RWPE2 (cell line): ENCODE measurements at places on chromosomes 5 and 9.

GRCh38 chr5:10420932-10421331 lies 20.7 kb upstream of the ROPN1L start:
- no peak for DNase-seq

DNA sequence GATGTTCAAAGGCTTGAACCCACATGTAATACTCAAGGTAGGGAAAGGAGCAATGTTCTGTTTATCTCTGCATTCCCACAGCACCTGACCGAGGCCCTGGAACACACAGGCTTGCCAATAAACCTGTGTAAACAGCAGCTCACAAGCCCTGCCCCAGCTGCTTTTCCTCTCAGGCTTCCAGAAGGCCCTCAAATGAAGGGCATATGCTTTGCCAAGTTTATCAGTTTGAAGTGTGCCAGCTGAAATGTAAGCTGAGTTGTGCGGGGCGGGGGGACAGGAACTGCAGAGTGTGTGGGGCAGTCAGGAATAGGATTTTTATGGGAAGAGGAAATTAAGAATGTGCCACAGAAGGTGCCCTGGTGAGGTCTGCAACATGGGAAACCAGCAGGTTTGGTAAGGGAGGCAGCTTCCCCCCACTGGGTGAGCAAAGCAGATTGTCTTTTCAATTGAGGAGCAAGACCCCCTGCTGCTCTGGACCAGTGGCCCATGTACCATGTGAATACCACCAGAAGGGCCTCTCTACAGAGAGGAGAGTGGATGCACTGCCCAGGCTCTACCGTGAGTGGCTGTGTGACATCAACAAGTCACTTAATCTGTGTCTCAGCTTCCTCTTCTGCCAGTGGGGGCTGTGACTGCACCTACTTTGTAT lies 194.8 kb downstream of the SPOCK1 start:
- no peak for DNase-seq

DNA sequence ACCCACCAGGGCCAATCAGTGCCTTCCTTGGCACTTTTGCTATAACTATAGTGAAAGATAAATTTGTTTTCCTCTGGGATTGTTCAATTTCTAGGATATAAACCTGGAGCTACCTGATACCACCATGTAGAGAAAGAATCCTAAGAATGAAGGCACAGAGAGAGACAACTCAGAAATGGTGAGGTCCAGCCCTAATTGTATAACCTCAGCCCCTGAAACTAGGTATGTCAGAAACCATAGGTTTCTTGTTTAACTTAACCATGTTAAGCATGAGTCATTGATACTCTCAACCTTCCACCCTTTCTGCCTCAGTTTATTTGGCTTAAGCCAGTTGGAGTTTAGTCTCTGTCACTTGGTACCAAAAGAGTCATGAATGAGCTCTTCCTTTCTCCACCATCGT lies 4.6 kb upstream of the SPZ1 start:
- no peak for DNase-seq

DNA sequence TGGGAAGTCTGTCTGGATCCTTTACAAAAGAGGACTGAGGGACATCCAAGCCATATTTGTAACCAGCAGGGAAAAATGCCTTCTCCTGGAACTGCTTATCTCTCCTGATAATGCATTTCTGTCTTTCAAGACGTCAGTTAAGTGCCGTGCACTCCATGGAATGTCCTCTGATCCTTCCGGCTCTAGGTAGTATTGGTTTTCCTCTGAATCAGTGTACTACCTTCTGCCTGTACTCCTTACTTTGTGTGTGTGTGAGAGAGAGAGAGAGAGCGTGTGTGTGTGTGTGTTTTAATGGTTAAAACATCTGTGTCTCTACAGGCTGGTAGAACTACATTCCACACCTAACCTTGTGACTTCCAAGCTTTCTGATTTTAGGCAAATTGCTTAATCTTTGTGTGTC lies 89.9 kb downstream of the PIP5K1B start:
- DNase-seq = no peak

GRCh38 chr5:113047234-113047633 lies 70.6 kb downstream of the DCP2 start:
- DNase-seq = no peak

GRCh38 chr5:27906481-27906880 lies 868.1 kb upstream of the CDH9 start:
- DNase-seq = no peak

DNA sequence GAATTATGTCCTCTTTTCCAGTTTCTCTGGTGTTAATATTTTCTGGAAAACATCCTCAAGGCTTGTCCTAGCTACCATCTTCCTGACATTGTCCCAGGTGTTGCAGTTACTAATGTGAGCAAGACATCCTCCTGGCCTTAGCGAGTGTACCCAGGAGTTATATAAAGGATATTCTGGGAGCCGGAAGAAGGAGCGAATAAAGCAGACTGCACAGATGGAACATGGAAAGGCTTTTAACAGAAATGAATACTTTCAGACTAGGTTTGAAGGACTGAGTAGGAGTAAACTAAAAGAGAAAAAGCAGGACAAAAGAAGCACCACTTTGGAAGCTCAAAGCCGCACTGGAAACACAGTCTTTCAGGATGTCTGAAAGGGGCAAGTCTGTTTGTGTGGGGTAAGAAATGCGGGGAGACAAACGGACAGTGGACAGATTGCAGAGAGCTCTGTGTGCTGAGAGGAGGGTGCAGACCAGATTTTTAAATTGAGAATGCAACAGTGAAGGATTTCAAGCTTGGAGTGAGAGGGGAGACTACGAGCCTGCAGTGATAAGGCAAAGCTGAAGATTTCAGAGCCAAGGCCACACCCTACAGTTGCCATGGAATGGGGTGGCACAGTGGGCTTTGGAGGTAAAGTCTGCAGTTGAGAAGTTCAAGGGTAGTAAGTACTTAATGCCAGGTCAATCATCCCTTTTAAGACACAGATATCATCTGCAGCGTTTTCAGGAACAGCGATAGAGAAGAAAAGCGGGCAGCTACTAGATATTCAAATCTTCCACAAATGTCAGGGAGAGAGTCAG lies 94.1 kb upstream of the TAF11L2 start:
- no peak for DNase-seq

- DNase-seq = no peak
Measured at GRCh38 chr5:24525414-24525813, 119.4 kb downstream of the CDH10 start.

DNA sequence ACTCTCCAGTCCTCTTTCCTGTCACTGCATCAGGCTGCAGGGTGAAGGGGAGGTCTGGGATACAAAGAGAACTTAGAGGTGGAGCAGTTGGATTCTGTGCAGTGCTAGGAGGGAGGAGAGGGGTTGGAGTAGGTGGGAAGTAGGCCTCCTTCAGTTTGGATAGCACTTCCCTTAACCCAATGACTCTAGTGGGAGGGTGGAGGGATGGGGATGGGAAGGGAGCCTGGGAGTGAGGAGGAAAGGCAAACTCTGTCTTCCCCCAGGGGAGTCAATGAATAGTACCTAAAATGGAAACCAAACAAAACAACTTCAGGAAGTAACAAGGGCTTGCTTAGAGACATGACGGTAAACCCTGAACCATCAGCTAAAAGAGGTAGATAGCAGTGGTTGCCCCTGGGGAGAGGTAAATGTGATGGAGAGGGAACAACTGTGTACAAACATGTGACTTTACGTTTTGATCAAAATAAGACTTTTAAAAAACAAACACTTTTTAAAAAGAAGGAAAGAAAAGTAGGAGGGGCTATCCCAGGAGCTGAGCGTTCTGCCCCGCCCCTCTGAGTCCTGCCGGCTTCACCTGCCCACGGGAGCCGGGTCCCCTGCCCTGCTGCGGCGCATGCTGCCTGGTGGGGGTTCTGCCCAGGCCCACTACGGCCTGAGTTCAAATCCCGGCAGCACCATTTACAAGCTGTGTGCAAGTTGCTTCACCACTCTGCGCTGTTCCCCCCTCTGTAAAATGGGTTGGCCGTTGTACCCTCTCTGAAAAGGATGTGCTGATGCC lies 30.9 kb downstream of the GSN start:
- DNase-seq = no peak

GRCh38 chr5:41863871-41864486 lies 6.2 kb downstream of the OXCT1 start:
- no peak for DNase-seq

- DNase-seq = no peak
Measured at GRCh38 chr9:677461-678097, 163.9 kb upstream of the DMRT1 start.

DNA sequence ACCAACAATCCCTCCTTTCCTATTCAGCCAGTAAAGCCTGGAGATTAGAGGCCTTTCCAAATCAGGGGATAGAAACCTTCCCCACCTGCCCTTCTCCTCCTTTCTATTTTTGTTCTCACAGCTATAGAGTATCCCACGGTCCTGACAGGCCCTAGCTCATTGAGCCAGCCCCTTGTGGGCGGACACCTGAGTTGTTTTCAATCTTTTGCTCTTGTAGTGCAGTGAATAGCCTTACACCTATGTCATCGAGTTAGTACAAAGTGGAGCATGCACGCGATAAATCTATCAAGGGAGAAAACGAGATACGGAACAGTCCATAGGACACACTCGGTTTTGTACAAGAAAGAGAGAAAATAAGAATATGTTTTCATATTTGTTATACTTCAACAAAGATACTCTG lies 77.2 kb downstream of the TSPAN17 start:
- no peak for DNase-seq

- DNase-seq = no peak
Measured at GRCh38 chr5:6822068-6822467, 108.8 kb downstream of the TENT4A start.

- peak; percentile 44 for DNase-seq
Measured at GRCh38 chr9:135588371-135588770, 26.8 kb downstream of the PAEP start.

GRCh38 chr9:14869671-14870070 lies 40.6 kb downstream of the FREM1 start:
- DNase-seq = no peak

- DNase-seq = no peak
Measured at GRCh38 chr5:164127527-164127926, 622.1 kb downstream of the MAT2B start.

GRCh38 chr9:133276923-133277322 lies 1.9 kb upstream of the ABO start:
- DNase-seq = no peak

GRCh38 chr5:68953875-68954617 lies 139.8 kb upstream of the SLC30A5 start:
- DNase-seq = no peak

GRCh38 chr5:169637085-169637548 lies at the start of gene DOCK2:
DOCK2 (plus strand) TSS chr5:169637275; CDS start chr5:169637327, 52 bp downstream.
- no peak for DNase-seq
